Activated CD4-positive, alpha-beta T cell treated with anti-CD3 and anti-CD28 coated beads, Interleukin-2, amount 50 U/mL, for 1 hour (primary cell): ENCODE measurements at places on chromosomes 4 and X.

GRCh38 chr4:183288955-183289354, 31.1 kb downstream of the CLDN22 start:
- DNase-seq: no peak

DNA sequence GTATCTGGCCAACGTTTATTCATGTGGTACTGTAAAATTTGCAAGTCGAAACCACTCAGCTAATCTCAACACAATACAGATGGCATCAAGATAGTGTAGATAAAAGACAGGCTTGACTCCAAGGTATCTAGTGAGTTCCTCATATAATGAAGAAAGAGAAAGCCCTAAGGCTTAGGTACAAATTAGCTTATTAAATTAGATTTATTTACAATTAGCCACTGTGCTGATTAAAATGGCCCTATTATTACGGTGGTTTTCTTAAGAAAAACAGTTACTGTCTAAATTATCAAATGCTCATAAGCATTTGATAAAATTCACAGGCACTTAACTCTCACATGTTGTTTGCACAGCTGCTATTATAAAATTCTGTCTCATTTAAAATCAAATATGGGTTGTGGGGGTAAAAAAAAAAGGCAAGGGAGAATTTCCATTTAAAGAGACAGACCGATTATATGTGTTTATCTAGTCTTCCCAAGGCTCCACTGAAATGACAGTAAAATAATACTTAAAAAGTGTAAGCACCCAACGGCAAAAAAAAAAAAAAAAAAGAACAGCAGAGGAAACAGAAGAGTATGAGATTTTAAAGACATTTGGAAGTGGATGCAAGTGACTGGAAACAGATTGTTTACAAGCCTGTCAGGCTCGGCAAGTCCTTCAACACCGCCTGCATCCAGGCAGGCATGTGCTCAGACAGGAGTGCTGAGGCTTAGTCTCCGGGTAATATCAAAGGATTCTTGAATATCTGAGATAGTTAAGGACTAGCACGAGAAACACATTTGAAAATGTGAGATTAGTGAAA, 55.1 kb downstream of the FAM13A start:
- DNase-seq: no peak

DNA sequence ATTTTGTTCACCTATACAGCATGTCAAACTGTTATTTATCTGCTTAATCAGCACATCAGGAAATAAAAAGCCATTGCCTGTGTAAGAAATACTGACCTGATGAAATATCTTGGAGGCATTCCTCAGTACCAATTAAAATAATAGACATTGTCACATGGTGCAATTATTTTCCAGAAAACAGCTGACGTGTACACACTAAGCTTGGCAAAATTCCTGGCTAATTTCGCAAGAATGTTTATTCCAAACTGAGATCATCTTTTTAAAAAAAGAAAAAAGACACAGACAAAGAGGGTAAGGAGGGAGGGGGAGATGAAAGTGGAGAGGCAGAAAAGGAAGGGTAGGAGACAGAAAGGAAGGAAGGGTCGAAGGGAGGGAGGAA, 61.9 kb upstream of the NFKB1 start:
- DNase-seq: no peak

DNA sequence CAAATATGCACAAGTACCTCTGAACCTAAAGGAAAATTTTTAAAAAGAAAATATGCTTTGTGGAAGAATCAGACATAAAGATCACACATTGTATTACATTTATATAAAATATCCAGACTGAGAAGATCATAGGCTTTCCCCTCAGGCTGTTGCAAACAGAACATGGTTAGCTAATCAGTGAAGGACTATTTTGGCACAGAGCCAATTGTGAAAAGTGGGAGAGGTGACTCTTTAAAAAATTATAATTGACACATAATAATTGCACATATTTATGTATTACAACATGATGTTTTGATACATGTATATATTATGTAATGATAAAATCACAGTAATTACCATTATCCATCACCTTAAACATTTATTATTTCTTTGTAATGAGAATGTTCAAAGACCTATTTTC, 44.1 kb upstream of the FOXR2 start:
- DNase-seq: no peak

GRCh38 chr4:38957893-38958292, 74.3 kb downstream of the TMEM156 start:
- no peak for DNase-seq

- no peak for DNase-seq
Measured at GRCh38 chrX:118742176-118742575, 14.8 kb downstream of the IL13RA1 start.
